Stimulated activated CD4-positive, alpha-beta T cell treated with anti-CD3 and anti-CD28 coated beads, Interleukin-1b, Interleukin-23, amount 100 ng/mL, for 24 hours (primary cell): ENCODE measurements at places on chromosomes 12 and 14.

DNA sequence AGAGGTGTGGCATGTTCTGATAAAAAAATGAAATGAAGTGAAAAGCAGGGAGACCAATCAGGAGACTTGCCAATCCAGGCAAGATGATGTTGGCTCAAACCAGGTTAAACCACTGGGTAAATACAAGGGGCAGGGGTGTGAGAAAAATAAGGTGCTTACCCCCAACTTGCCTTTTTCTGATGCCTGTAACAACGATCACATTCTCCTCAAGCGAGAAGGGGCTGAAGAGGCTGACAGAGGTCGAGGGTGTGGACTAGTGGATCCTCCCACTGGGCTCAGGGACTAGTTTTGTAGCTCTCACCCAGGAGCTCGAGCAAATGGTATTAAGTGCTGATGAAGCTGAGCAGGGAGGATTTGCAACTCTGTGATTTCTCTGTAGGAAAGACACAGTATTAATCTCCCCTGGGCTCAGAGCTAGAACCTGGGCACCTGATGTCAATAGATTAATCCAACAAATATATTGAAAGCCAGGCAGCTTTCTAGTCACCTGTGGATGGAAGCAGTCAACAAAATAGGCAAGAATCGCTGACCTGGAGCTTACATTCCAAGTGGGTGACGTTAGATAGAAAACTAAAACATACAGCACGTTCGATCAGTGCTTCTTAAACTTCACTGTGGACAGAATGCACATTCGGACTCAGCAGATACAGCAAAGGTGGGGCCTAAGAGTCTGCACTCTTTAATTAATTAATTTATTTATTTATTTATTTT, 15.2 kb upstream of the EAPP start:
- no peak for DNase-seq

DNA sequence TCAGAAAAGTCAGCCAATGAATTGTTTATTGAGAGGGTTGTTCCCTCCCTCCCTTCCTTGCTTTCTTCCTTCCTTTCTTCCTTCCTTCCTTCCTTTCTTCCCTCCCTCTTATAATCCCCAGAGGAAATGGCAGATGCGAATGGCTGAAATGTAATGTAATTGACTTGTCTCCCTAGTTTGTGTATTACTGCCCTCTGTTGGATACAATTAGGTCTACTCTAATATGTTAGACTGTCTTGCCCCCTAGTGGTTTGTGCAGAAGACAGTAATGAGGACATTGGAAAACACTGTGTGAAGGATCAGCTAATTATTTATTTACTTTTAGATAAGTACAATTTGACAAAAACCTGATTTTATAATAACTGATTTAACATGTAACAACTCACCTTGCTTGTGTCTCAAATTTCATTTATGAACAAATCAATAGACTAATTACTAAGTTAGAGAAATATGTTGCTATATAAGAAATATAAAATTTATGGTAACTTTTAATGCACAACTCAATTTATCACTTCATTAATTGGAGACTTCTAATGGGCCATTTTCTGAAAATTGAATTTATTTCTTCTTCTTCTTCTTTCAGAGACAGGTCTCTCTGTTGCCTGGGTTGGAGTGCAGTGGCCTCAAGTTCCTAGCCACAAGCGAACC, 229.8 kb upstream of the LRIG3 start:
- no peak for DNase-seq

GRCh38 chr12:42625611-42626010, 36.1 kb upstream of the PRICKLE1 start:
- no peak for DNase-seq

- DNase-seq, result no peak
Observed at GRCh38 chr14:105846312-105846711, 319.9 kb downstream of the TMEM121 start.

GRCh38 chr12:104565606-104566243, 109.0 kb downstream of the CHST11 start:
- DNase-seq, result no peak
